ENCODE measurements at places on chromosomes 7 and 10.

DNA sequence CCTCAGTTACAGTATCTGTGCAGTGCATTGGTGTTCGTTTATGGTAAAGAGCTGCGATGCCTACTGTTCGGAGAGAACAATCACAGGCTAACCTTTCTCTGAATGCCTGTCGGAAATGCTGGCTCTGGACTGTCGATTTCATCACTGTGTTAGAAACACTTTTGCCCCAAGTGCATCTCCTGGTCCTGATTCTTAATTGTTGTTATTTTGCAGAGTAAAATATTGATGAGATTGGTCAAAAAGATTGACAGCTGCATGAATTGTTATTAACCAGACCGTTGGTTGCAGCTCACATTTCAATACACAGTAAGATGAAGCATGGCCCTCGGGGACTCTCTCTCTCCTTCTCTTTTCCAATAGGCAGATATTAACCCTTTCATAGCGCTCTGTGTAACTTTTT is 557.4 kb upstream of the ADARB2 start:
- no peak for DNase-seq

DNA sequence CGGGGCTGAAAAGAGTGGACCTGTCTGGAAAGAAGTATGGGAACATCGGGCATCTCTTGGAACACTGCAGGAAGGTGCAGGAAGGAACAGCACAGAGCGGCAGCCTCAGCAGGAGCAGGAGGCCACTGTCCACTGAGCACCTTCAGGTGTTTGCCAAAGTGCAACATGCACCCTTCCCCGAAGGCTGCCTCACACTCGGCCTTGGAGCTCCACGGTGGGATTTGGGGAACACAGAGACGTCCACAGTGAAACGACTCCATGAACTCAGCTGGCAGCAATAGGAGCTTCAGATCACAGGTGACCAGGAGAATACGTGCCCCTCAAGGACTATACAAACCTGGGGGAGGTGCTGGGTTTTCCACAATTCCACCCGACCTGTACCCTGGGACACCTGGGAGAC is 140.3 kb upstream of the RET start:
- no peak for DNase-seq

- DNase-seq = no peak
Measured at GRCh38 chr7:80890426-80891258, 28.2 kb downstream of the SEMA3C start.

DNA sequence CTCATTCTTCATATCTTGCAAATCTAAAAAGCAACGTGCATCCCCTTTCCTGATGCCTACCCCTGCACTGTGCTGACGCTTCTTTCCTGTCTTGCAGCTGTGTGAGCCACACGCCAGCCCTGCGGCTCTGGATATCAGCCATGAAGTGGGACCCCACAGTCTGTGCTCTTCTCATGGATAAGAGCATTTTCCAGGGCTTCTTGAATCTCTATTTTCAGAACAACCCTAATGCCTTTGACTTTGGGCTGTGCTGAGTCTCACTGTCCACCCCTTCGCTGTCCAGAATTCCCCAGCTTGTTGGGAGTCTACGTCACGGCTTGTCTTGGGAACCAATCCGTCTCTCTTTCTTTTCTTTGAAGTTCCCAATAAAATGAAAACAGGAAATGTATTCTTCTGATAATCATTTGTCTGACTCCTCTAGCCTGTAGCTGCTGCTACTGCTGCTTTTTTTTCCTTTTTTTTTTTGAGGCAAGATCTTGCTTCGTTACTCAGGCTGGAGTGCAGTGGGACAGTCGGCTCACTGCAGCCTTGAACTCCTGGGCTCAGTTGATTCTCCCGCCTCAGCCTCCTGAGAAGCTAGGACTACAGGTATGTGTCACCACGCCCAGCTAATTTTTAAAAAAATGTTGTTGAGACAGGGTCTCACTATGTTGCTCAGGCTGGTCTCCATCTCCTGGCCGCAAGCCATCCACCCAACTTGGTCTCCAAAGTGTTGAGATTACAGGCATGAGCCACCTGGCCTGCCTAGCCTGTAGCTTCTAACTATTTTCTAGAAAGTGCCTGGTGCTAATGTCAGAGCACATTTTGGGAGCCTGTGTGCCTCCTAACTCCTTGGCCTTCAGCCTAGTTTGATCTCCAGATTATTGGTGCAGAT is 30.3 kb downstream of the GSTO2 start:
- no peak for DNase-seq

GRCh38 chr10:72087969-72088888 is at the start of gene SPOCK2:
Gene SPOCK2, minus strand, starts transcription at chr10:72088551. Its CDS starts 223 bp downstream, at chr10:72088328.
- peak; percentile 46 for DNase-seq

- no peak for DNase-seq
Measured at GRCh38 chr10:63622097-63622496, 100.9 kb downstream of the REEP3 start.

DNA sequence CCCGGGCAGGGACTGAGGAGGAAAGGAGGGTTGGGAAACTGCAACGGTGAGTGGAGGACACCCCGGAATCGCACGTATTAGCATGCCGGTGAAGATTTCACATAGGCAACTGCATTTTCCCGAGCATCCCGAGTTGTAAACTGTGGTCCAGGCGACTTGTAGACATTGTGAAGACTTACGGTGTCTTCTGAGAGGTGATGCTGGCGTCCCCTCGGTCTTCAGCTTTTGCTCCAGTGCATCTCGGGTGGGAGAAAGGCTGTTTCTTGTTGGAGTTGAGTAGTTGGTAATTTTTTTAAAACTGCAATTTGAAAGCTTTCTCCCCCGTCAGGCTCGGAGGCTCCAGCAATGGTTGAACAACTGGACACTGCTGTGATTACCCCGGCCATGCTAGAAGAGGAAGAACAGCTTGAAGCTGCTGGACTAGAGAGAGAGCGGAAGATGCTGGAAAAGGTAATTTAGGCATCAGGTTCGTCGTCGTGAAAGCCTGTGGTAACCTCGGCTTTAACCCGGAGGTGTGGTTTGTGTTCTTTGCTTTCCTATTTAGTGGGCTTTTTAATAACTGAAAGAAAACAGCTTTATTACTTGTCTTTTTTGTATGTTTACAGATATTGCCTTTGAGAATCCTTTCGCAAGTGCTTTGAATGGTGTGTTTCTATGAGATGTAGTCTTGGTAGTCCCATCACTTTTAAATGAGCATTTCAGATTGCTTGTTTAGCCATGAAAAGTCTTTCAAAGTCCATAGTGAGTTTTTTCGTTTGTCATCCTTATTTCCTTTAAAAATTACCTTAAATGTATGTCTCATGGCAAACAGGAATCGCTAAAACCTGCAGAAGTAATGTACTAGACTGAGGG is 687 bp downstream of the HELLS start:
- DNase-seq = no peak

DNA sequence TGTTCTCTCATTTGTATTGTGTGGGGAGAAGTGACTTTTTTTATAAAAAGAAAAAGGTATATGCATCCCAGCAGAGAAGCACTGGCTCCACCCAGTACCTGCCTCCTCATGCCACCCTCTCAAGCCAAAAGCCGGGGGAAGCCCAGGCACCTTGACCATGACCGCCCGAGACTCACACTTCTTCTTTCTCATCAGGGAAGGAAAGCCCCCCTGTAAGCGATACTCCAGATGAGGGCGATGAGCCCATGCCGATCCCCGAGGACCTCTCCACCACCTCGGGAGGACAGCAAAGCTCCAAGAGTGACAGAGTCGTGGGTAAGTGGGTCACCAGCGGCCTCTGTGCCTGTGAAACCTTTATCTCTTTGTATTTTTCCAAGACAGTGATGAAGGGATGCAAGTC is 22.9 kb downstream of the IKZF1 start:
- no peak for DNase-seq

- DNase-seq = no peak
Measured at GRCh38 chr7:140669352-140669751, 3.4 kb upstream of the ADCK2 start.

DNA sequence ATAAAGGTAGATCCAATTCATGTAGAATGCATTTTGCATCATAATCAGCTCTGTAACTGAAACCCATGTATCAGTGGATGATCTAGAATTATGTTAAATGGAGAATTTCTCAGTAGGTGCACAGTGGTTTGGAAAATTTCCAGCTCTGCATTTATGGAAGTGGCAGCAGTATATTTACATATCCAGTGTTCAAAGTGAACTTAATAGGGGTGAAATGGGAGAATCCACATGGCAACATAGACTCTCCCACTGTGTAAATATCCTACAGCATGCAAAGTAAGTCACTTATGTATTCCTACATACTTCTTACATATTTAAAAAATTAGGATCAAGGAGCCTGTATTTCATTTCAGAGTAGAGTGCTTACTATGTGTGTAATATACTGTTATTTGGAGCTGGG is 35.3 kb downstream of the CDC14C start:
- DNase-seq = no peak
